ENCODE measurements at places on chromosomes 2 and 18.

- no peak for DNase-seq
These were observed 306.0 kb upstream of the TCF4 start for GRCh38 chr18:55893948-55894347.

DNA sequence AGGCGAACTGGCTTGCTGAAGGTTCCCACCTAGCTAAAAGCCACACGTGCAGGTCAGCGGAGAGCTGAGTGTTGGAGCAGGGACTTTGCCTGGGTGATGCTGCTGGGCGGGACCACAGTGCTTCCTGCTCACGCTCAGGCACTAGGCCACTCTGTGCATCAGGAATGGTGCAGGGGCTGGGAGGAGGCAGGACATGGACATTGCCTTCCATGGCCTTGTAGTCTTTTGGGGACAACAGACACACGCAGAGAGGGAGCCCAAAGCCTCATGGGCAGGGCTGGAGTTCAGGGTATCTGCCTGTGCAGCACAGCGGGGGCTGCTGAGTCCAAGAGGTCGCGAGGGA, 207.2 kb downstream of the ZBTB7C start:
- no peak for DNase-seq

DNA sequence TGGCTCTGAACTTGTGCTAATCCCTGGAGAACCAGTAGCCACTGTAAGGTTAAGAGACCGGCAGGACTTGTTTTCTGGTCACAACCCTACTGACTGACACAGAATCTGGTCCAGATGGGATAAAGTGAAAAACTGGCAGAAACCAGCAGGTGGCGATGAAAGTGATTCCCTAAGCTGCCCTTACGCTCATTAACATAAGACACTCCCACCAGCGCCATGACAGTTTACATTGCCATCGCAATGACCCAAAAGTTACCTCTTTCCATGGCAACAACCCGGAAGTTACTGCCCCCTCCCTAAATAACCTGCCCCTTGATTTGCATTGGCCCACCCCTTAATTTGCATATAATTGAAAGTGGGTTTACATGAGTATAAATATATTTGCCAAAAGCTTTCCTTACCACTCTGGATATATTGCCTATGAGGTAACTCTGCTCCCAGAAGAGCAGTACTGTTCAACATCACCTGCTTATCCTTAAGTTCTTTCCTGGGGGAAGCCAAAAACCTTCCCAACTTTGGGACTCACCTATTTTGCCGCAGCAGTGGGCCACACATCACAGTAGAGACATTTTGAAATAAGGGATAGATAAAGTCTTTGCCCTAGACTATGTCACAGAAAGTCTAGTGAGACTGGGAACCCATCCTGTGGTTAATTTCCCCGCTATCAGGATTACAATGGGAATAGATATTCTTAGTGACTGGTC, 35.8 kb upstream of the AFF3 start:
- DNase-seq = peak; percentile 68

GRCh38 chr2:134169788-134170187, 84.1 kb upstream of the MGAT5 start:
- no peak for DNase-seq

- DNase-seq = no peak
These were observed 199.5 kb downstream of the OSR1 start for GRCh38 chr2:19158896-19159295.

- DNase-seq = no peak
These were observed 23.6 kb downstream of the PARD6G start for GRCh38 chr18:80223581-80224148.

DNA sequence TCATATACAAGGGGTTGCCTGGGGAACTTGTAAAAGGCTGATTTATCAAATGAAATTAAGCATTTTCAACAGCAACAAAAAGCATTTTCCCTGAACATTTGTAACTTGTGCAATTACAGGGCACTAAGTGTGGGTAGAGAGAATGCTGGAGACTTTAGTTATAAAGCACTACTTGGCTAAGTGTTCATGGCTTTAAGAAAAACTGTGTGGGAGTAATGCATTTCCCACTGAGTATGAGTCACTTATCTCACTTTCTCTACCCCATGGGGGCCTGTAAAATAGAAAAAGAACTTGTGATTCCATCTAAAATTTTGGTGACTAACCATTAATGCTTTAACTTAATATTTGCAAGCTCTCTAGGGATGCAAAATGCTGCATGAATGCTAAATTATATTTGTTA, 193.4 kb downstream of the CCDC102B start:
- no peak for DNase-seq

- DNase-seq = peak; percentile 29
These were observed 45.8 kb downstream of the MBP start for GRCh38 chr18:77086656-77087392.

GRCh38 chr2:176161825-176162626, 4.9 kb downstream of the HOXD3 start:
- DNase-seq = no peak

DNA sequence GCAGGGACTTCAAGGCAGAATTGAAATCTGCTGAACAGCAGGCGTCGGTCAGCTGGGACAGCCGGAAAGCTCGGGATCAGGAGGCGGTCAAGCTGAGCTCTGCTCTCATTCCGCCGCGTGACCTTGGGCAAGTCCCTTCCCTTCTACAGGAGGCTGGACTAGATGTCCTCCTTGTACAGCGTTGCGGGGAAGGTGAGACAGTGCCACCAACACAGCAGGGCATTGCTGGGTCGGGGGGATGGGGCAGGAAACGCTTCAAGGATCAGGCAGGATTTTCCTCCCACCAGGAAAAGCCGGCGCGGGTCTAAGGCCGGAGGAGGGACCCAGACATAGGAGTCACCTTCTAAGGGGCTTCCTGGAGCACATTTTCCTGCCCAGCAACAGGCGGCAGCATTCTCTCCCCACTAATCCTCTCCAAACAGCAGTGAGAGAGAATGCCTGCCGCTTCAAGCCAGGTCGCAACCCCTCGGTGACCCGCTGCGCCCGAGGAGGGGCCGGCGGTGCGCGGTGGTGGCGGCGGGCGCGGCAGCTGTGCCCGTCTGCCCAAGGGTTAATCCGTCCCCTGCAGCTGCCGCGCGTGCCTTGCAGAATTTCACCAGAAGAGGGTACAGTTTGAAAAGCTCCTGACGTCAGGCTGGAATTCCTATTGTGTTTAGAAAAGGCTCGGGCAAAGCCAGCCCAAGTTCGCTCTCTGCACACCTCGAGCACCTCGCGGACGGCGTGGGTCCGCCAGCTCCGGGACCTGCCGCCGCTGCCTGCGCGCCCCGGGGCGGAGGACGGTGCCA, at the start of gene KCNF1:
Gene KCNF1, plus strand, starts transcription at position 644 of the 785 bp plus-strand sequence. CDS start 493 bp downstream, outside the sequence.
- no peak for DNase-seq

DNA sequence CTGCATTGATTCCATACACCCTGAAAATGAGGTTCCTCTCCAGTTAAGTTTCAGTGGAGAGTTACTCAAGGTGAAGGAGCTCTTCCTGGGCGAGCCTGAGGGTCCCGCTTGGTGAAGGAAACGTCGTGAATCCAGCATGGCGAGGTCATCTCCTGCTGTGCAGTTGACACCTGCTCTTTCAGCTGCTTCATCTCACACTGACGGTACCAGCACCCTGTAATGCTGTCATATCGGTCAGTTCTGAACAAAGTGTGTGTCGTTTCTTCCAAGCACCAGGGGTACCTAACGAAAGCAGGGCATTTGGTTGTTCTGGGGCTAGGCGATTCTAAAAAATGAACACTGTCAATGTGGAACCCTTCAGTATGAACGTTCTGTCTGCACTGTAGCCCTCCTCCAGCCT, 52.6 kb downstream of the ITGB1BP1 start:
- no peak for DNase-seq

DNA sequence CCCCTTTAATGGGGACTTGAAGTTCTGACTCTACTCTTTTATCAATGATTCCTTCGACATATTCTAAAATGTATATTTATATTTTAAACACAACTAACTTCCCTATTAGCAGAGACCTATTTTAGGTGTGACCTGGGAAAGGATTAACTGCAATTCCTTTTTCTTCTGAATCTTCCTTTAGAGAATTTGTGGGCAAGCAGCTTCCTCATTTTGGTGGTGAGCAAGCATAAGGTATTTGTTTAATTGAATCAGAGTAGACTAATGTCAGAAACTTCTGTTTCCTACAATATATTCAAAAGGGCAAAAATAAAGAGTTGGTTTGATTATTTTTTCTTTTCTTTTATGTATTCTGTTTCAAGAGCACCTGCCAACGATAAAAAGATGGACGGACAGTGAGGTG, 237.0 kb downstream of the IKZF2 start:
- no peak for DNase-seq

DNA sequence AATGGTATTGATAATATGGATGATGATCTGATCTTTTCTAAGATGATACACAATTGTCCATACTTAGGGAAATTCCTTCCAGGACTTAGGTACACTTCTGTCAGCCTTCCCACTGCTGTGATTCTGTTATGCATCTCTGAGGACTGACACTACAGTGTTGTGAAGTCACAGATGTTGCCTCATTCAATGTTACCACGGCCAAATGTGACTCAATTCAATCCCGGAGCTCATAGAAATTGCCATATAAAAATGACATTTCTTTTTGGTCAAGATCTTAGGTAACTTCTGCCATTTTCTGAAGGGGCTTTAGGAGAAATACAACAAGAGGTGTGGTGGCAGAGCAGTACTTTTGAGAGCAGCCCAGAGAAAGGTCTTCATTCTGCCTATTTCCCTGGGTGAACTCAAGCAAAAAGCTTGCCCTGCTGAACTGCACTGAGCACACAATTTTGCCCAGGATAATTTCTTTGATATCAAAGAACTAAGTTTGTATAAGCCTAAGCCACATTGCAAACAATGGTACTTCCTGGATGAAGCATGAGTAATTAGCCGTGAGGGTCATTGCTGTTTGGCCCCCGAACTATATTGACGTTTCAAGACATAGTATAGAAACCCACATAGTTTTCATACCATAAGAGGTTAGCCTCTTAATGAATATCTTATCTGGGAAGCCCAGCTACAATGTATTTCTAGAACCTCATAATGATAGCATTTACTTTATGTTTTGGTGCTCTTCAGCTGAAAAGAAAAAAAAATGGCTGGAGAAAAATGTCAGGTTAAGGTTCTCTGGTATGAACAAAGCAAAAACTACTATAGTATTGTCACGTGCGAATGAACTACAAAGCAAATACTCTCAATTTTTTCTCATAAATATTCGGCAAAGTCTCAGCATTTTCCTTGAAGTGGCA, 437.4 kb downstream of the MEIS1 start:
- no peak for DNase-seq

- no peak for DNase-seq
These were observed 33.9 kb upstream of the IKZF2 start for GRCh38 chr2:213185147-213185822.

GRCh38 chr2:145029873-145030272, 510.0 kb upstream of the ZEB2 start:
- DNase-seq = no peak

DNA sequence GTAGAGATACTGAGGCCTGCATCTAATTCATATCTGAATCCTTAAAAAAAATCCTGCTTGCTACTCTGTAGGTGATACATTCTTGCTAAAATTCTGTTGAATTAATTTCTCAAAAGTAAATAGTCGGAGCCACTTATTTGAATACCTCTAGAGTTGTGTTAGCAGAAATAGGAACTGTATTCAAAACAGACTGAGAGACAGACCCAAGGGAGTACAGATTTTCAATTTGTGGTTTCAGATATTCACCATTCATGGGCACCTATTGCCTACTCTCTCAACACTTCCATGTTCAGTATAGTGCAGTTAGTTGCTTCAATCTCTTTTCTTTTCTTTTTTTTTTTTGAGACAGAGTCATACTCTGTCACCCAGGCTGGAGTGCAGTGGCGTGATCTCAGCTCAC, 46.6 kb upstream of the CTLA4 start:
- no peak for DNase-seq

DNA sequence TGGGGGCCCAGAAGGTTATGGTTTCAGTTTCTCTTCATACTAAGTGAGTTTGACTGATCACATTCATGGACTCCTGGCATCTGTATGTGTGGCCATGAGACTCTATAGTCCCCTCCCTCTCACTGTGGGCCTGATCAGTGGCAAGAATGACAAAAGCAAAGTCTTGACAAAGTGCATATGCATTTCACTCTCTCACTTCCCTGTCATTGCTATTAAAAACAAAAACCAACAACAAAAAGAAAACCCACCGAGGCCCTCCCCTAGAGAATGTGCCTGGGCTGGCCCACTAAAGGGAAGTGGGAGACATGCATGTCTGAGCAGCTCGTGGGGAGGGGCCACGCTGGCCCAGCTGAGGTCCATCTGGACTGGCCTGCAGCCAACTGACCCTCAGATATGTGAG, 600.1 kb upstream of the RAB6C start:
- DNase-seq = no peak

GRCh38 chr2:141508806-141509595, 621.8 kb downstream of the LRP1B start:
- DNase-seq = no peak

- DNase-seq = no peak
These were observed 34.9 kb downstream of the BCL2L11 start for GRCh38 chr2:111155610-111156009.

DNA sequence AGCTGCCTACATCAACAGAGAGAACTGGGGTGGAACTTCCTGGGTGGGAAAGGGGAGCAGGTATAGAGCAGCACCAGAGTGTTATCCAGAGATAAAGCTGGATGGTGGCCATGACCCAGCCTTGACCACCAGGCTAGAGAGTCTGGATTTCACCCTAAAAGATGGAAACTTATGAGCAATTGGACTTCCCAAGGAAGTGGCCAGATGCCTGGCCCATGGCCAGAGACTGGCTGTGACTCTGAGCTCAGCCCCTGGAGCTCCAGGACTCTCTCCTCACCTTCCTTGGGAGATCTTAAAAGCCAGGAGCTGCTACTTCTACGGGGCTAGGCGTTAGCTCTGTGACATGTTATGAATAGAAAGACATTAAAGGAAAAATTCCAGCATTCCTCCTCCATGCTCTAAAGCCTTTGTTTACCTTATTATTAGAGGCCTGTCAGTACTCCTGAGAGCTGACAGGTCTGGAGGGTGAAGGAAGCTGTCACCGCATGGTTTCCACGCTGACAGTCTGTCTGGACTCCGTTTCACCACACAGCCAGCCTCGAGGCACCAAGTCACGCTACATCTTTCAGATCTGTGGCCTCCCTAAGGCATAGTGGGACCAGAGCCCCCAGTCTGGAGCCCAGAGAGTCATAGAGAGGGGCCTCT, 260.0 kb upstream of the SIX2 start:
- no peak for DNase-seq

DNA sequence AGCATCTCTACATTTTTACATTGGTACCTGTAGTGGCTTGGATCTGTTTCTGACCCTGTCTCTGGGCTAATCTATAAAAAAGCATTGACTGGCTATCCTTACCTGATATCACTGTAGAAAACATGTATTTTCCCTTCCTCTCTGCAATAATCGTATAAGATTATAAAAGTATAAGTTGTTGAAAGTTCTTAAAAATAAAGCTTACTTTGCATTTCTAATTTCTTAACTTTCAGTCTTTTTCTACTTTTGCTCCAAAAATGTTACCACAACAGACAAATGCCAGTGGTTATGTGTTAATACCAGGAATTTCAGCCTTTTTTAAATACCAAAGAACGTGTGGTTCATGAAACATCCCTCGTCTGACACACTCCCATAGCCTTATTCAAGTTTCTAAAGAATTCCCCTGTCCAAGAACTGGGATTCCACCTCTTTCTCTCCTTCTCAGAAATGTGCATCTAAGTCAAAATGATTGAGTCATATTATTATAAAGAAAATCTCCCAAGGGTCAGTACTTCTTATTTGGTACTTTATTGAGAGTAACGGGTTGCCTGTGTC, 28.5 kb upstream of the ACKR3 start:
- DNase-seq = no peak

Data from CD14-positive monocyte (primary cell).